Activated CD4-positive, alpha-beta T cell treated with anti-CD3 and anti-CD28 coated beads, Interleukin-2, amount 10 ng/mL, durations not matched to agents 24 days and 14 days (primary cell): ENCODE measurements at places on chromosomes 2 and 18. TPM values are rescaled to one million over a fixed set of nuclear protein-coding genes. Genes with fewer than 3 reads are reported as not detected.

Gene DNAJC5G
- total RNA-seq, result not detected in 2 replicates

Gene HK2
- total RNA-seq, result 118 and 120 TPM in 2 replicates

Gene RAD51AP2
- not detected in 2 replicates for total RNA-seq

DNA sequence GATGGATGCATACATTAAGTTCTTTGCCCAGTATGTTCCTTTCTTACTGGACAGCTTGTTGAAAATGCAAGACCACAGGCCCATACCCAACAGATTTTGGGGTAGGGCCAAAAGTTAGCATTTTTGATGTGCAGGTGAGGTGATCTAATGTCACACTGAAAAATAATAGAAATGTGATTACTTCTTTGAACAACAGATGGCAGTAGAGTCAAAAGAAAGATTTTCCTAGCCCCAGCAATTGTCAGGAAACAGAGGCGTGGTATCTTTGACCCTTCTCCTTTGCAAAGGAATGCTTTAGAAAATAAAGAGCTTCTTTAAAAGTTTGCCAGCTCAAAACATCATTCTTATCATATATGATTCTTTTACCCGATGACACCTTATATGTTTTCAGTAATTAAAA is 343.6 kb upstream of the SYT4 start:
- no peak for DNase-seq

GRCh38 chr2:152092095-152092494 is 6.7 kb downstream of the CACNB4 start:
- DNase-seq, result no peak

Gene KRTCAP3
- total RNA-seq, result 4.6 and 5.2 TPM in 2 replicates
